Activated T-helper 2 cell treated with anti-CD3 and anti-CD28 coated beads, Interferon-gamma antibody, Interleukin-2, Interleukin-4, amounts not matched to agents 10 μg/mL and 5 μg/mL and 100 μg/mL, durations not matched to agents 14 hours and 24 hours and 36 hours (primary cell): ENCODE measurements at places on chromosomes 3 and 15.

DNA sequence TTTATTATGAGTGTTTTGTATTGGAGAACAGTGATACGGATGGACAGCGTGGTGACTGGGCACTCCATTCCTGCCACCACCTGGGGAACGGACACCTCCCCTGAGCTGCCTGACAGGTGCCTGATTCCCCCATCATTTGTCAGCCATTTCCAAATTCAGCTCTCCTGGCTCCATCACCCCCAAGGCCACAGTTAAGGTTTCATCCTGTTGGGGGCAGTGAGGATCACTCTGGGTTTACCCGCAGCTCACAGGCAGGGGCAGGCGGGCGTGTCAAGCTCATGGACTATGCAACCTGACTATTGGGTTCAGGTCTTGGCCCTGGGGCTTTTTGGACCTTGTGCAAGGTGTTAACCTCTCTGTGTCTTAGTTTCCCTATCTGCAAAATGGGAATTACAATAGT is 76.3 kb downstream of the RAB11A start:
- peaks cover 18% of the 10 kb centered on the region for H3K27me3 ChIP-seq
- peaks cover 13% of the 10 kb centered on the region for H3K4me1 ChIP-seq
- H3K27ac ChIP-seq, result no peak overlapping the region
- H3K4me3 ChIP-seq, result no peak overlapping the region
- no peak for DNase-seq

- H3K27ac ChIP-seq, result no peak overlapping the region
- peak; percentile 38 for DNase-seq
- peaks cover 10% of the 10 kb centered on the region for H3K4me1 ChIP-seq
These were observed 46.2 kb downstream of the TPRA1 start for GRCh38 chr3:127544192-127544802.

GRCh38 chr15:61318301-61318700 is 89.2 kb upstream of the RORA start:
- H3K27ac ChIP-seq, result no peak overlapping the region
- H3K36me3 ChIP-seq, result no peaks in the 10 kb centered on the region
- no peak overlapping the region for H3K4me3 ChIP-seq
- peaks cover 5% of the 10 kb centered on the region for H3K27me3 ChIP-seq
- H3K4me1 ChIP-seq, result no peaks in the 10 kb centered on the region

DNA sequence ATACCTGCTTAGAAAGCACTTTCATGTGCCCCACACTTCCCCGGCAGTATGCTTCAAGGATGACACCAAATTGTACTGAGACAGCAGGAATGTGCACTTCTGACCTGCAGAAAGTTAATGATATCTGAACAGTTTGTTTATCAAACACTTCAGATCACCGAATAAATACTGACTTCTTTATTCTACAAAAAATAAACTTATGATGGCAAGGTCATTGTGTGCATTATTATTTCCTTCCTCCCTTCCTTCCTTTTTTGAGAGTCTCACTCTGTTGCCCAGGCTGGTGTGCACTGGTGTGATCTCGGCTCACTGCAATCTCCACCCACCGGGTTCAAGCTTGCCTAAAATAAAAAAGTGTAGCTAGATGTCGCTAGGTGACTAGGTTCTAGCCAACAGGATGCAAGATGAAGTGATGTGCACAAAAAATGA is 80.3 kb downstream of the FAIM start:
- H3K27ac ChIP-seq, result no peak overlapping the region
- H3K36me3 ChIP-seq, result peaks cover 7% of the 10 kb centered on the region
- H3K4me3 ChIP-seq, result no peak overlapping the region
- H3K4me1 ChIP-seq, result peaks cover 13% of the 10 kb centered on the region

DNA sequence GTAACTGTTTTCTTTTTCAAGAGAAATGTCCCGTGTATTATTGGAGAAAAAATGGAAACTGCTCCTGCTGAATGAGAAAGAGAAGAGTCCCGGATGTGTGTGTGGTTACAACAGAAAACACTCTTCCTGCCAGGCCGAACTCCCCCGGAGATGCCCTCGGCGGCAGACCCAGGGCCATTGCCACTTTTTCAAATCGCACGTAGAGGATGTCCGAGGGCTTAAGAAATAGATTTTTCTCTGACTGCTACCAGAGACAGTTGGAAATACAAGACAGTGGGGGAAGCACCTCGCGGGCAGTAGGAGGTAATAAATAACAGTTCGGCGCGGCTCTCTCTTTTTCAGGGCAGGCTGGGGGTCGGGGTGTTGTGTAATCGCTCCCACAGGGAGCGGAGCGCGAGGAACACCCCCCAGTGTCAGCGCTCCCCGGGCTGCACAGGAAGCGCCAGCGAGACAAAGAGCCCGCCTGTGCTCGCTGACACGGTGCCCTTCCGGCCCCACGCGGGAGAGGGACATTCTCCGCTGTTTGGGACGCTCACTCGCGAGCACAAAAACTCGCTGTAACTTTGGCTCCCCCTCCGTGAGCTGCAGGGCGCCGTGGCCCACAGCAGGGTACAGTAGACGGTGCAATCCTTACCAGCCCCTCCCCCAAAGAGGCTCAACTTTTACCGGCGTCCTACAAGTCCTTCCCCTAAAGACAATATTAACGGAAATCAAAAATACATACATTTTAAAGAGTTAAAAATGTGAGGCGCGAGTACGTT is 1.1 kb downstream of the VGLL4 start:
- H3K27me3 ChIP-seq, result peaks cover 3% of the 10 kb centered on the region
- H3K36me3 ChIP-seq, result peaks cover 43% of the 10 kb centered on the region
- peaks cover 40% of the 10 kb centered on the region for H3K4me1 ChIP-seq
- peak; percentile 61 for DNase-seq

DNA sequence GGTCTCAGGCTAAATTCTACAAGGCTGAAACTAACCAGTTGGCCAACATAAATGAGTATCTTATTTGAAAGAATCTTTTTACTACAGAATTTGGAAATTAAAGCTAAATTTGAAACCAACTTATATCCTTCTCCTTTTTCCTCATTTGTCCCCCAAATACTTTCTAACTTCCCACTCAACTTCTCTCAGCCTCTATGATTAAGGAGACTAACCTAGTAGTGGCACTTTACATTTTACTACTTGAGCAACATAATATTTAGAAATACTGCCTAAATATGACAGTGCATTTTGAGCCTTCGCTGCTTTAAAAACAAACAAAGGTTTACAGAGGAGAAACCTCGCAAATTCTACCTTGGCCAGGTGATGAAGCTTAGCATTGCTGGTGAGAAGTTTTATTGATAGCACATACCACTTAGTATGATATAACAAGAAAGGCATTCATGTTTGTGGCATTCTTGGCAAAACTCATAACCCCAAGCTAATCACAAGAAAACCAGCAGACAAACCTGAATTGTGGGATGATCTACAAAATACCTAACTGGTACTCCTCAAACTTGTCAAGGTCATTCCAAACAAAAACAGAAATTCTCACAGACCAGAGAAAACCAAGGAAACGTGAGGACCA is 432.1 kb upstream of the CFAP20DC start:
- H3K27me3 ChIP-seq, result no peaks in the 10 kb centered on the region
- no peak for DNase-seq
- no peak overlapping the region for H3K27ac ChIP-seq
- no peak overlapping the region for H3K4me3 ChIP-seq

DNA sequence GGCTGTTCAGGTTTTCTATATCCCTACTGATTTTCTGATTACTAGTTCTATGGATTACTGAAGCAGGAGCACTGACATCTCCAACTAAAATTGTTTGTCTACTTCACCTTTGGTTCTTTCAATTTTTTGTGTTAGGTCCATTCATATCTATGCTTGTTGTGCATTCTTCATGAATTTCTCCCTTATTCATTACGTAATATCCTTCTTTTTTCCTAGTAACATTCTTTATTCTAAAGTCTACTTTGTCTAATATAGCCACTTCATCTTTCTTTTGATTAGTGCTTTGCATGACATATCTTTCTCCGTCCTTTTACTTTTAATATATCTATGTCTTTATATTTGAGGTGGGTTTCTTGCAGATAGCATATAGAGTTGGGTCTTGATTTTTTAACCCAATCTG is 116.3 kb upstream of the BHLHE40 start:
- no peak overlapping the region for H3K4me3 ChIP-seq
- H3K27ac ChIP-seq, result no peak overlapping the region
- H3K36me3 ChIP-seq, result peaks cover 69% of the 10 kb centered on the region
- peaks cover 31% of the 10 kb centered on the region for H3K4me1 ChIP-seq
- no peaks in the 10 kb centered on the region for H3K27me3 ChIP-seq

DNA sequence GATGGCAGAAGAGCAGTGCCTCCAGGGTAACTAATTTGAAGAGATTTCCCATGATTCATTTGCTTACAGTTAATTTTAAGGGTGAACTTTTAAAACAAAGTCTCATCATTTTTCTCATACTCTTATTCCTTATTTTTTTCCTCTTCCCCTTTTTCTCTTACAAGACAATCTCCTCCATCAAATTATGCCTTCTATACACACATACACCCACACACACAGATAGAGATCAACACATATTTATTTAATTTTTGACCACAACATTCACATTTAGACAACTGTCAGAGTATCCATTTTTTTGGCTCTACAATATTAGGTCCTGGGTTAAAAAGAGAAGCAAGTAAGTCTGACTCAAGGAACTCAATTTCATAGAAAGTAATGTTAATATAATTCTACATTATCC is 37.6 kb downstream of the AAGAB start:
- peaks cover 34% of the 10 kb centered on the region for H3K36me3 ChIP-seq
- H3K4me3 ChIP-seq, result no peak overlapping the region
- H3K27ac ChIP-seq, result no peak overlapping the region
- peaks cover 10% of the 10 kb centered on the region for H3K4me1 ChIP-seq
- DNase-seq, result no peak
- H3K27me3 ChIP-seq, result no peaks in the 10 kb centered on the region

- peak overlapping the region; percentile 21 for H3K27ac ChIP-seq
- peaks cover 49% of the 10 kb centered on the region for H3K36me3 ChIP-seq
- peaks cover 28% of the 10 kb centered on the region for H3K4me1 ChIP-seq
- H3K4me3 ChIP-seq, result no peak overlapping the region
These were observed 9.5 kb downstream of the MAPK6 start for GRCh38 chr15:52028431-52029093.

- no peak overlapping the region for H3K4me3 ChIP-seq
- no peak overlapping the region for H3K27ac ChIP-seq
- H3K27me3 ChIP-seq, result peaks cover 2% of the 10 kb centered on the region
- DNase-seq, result no peak
- H3K4me1 ChIP-seq, result peaks cover 2% of the 10 kb centered on the region
- no peaks in the 10 kb centered on the region for H3K36me3 ChIP-seq
These were observed 171.9 kb downstream of the FMN1 start for GRCh38 chr15:33022629-33023028.

GRCh38 chr15:93189561-93189960 is 100.5 kb upstream of the RGMA start:
- DNase-seq, result no peak
- H3K27ac ChIP-seq, result no peak overlapping the region
- H3K27me3 ChIP-seq, result peaks cover 26% of the 10 kb centered on the region
- H3K4me1 ChIP-seq, result no peaks in the 10 kb centered on the region

DNA sequence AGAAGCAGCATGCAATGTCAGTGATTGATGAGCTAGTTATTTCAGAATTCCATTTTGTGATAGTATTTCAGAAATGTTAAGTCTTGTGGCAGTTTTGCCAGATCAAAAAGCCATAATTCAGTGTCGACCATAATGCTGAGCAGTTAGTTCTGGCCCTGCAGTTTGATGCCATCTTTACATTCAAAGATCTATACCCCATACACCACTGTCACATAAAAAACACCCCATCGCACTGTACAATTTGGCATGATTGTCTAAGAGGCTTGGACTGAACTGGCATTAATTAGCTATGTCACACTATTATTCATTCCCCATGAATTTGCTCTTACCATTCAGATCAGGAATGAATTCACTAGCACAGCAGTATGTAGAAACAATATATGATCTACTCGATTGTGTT is 127.7 kb upstream of the EPHA3 start:
- no peak overlapping the region for H3K4me3 ChIP-seq
- H3K27ac ChIP-seq, result no peak overlapping the region
- H3K27me3 ChIP-seq, result no peaks in the 10 kb centered on the region
- H3K36me3 ChIP-seq, result no peaks in the 10 kb centered on the region
- DNase-seq, result no peak

- DNase-seq, result no peak
- no peak overlapping the region for H3K4me3 ChIP-seq
- peaks cover 45% of the 10 kb centered on the region for H3K36me3 ChIP-seq
- no peak overlapping the region for H3K27ac ChIP-seq
- H3K4me1 ChIP-seq, result peaks cover 9% of the 10 kb centered on the region
These were observed 36.4 kb downstream of the RIOX2 start for GRCh38 chr3:97935842-97936241.

GRCh38 chr15:32730677-32731654 is 13.2 kb downstream of the GREM1 start:
- no peak for DNase-seq
- no peak overlapping the region for H3K27ac ChIP-seq
- no peaks in the 10 kb centered on the region for H3K36me3 ChIP-seq

GRCh38 chr3:19937459-19938294 is 3.7 kb upstream of the EFHB start:
- peaks cover 39% of the 10 kb centered on the region for H3K4me1 ChIP-seq
- H3K27ac ChIP-seq, result peak overlapping the region; percentile 84
- peaks cover 3% of the 10 kb centered on the region for H3K36me3 ChIP-seq
- H3K27me3 ChIP-seq, result peaks cover 6% of the 10 kb centered on the region

DNA sequence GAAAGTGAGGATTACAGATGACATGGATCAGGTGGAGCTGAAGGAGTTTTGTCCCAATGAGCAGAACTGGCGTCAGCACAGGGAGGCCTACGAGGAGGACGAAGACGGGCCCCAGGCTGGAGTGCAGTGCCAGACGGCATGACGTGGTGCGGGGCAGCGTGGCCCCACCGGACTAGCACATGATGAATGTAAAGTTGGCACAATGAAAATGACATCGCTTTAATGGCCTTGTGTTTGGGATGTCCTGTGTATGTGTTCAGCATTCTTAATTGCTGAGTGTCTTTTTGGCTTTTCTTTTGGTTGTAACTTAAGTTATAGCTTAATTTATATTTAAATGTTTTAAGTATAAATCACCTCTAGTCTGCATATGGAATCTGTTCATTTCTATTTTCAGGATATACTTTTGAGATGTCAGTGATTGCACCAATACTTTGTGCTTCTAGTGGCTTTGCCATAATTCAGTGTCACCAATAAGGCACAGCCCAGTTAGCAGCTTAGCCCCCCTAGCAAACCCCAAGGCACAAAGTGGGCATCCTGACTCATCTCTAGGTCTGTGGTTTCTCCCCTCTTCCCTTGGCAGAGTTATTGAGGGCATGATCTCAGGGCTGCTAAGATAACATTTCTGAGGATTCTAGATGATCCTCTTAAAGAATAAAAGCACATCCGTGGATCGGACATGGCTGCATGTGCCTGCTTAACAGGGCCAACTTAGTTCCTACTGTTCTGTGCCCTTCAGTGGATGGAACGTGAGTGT is 16.1 kb downstream of the DNAJA4 start:
- H3K27ac ChIP-seq, result no peak overlapping the region
- H3K36me3 ChIP-seq, result peaks cover 45% of the 10 kb centered on the region
- no peaks in the 10 kb centered on the region for H3K27me3 ChIP-seq
- no peaks in the 10 kb centered on the region for H3K4me1 ChIP-seq
- no peak for DNase-seq
